HCEC 1CT (cell line): ENCODE measurements at places on chromosomes 3 and 15.

- peak; percentile 98 for DNase-seq
Observed at GRCh38 chr3:191070201-191070600, 128.8 kb upstream of the OSTN start.

GRCh38 chr3:110814170-110815007 lies 257.2 kb upstream of the NECTIN3 start:
- DNase-seq: peak; percentile 98

DNA sequence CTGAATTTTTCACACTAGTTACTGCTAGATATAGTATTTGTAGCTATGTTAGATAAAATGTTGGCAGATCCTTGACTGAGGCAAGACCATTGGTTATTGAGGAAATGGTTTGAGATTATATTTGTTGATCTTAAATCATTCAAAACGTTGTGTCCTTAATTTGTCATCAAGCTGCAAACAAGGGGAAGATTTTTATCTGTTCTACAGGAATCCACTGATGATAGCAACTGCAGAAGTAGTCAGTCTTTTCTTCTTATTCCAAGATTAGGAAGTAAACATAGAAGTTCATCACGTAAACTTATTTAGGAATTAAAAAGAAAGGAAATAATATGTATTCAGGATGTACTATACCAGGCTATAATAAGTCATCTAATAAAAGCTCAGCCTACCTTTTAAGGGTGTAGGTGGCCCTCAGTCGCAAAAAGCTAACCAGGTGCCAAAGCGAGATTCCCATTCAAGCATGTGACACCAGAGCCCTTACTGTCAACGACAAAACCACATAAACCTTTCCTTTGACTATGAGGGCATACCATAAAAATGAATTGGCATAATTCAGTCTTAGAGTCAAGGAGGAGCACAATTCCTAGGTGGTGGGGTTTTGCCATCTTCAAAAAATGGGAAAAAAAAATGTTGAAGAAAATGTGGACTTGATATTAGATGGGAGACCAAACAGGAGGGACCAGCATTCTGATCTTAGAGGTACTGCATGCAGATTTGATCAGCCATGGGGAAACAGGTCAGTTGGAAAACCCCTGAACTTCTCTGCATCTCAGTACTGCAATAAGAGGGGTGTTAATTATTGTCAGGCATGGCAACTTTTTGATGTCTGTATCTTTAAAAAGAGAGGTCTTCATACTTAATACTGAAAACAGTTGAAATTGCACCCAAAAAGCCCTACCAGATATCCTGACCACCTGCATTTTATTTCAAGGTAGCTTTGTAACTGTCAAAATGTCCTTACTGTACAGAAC lies 212.5 kb upstream of the UBE2E1 start:
- no peak for DNase-seq

DNA sequence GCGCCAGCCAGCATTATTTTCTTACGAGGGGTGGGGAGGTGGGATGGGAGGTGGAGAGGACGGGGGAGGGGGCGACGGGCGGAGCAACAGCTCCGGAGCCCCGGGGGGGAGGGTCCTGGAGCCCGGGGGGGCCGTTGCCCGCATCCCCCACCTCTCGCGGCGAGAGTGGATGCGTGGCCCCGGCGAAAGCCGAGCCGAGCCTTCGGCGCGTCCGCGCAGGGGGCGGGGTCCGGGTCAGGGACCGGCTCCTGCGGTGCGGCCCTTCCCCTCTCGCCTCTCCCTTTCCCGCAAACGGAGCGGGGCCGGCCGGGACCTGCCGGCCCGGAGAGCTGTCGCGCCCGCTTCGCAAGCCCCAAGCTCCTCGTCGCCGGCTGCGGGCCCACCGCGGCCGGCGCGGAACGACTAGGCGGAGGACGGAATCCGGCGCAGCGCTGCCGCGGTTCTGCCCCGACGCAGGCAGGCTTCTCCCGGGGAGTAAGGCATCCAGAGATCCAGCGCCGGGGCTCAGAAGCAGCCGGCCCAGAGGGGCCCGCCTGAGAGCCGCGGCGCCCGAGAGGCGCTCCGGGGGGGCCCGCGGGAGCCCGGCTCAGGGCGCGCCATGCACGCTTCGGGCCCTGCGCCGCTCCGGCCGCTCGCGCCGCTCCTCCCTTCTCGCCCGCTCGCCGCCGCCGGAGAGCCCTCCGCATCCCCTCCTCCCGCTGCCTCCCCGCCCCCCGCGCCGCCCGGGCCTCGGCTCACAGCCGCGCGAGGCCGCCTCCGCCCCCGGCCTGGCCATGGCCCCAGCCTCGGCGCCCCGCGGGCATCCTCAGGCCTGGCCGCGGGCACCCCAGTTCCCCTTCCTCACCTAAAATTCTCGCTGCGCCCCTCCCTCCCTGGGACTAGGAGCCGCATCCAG lies 459 bp upstream of the ADCY5 start:
- no peak for DNase-seq

DNA sequence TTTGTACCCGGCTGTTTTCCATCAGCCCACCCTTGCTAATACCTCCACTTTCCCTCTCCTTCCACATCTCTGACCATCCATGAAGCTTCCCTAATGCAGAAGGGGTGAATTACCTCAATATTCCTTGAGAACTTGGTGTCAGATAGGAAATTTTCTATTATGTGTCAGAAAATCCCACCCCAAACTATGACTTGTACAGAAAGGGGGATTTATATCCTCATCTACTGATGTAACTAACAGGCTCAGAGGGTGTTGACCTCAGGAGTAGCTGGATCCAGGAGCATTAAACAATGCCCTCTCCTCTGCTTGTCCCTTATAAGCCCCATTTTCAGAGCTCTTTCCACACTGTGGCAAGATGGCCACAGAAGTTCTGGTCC lies 242.8 kb upstream of the TLE3 start:
- no peak for DNase-seq

GRCh38 chr3:126546013-126546412 lies 12.7 kb downstream of the C3orf22 start:
- no peak for DNase-seq

GRCh38 chr3:130792246-130792645 lies 45.6 kb upstream of the PIK3R4 start:
- DNase-seq: no peak

DNA sequence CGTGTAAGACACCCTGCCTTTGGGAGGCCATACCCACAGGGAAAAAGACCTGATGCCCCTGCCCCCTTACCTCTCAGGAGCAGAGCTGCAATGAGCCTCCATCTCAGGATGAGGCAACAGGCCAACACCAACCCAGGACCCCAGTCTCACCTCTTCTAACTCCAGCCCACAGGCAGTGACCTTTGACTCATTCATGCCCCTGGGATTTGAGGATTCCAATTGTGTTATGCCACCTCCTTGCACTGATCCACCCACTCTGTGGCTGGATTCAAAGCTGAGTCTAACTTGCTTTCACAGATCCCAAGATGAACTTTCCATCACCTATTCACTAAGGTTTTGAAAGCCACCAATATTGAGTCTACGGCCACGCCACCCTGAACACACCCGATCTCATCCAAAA lies 64.7 kb downstream of the MINAR1 start:
- no peak for DNase-seq

DNA sequence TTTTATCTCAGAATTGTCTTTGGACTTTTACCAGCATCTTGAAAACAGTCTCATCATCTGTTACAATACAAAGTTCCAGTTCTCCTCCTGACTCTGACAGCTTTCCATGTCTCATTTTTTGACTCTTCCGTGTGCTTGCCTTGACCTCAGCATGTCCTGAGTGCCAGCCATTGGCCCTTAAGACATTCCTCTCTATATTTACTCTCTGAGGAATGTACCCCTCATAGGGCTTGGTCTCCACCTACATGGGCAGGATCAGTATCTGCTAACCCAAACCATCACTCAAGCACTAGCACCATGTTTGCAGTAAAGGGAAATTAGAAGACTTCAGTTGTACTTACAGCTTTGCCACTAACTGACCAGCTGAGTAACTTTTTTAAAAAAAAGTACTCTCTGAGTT lies 16.2 kb downstream of the ANKUB1 start:
- no peak for DNase-seq

GRCh38 chr3:52787672-52788625 lies 6.6 kb upstream of the ITIH3 start:
- no peak for DNase-seq

- DNase-seq: no peak
Observed at GRCh38 chr3:120052225-120052624, 42.0 kb downstream of the GSK3B start.

- peak; percentile 68 for DNase-seq
Observed at GRCh38 chr3:52339612-52340011, 23.5 kb downstream of the DNAH1 start.

- no peak for DNase-seq
Observed at GRCh38 chr3:133549565-133549964, 23.9 kb upstream of the CDV3 start.

DNA sequence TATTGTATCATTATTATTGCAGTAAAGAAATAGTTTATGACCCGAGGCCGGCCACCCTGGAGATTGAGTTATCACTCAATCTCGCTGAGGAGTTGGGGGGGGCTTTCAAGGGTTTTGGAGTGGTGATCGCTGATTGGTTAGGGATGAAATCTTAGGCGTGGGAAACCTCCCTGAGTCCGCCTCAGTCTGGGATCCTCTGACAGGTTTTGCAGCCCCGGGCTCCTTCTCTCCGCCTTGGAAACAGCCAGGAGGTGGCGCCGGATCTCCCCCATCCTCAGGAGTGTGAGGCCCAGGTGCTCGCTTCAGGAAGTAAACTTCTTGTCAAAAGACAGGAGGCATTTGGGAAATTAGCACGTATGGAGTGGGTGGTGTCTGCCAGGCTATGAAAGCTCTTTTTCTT lies 41.1 kb upstream of the SEC61A1 start:
- no peak for DNase-seq

DNA sequence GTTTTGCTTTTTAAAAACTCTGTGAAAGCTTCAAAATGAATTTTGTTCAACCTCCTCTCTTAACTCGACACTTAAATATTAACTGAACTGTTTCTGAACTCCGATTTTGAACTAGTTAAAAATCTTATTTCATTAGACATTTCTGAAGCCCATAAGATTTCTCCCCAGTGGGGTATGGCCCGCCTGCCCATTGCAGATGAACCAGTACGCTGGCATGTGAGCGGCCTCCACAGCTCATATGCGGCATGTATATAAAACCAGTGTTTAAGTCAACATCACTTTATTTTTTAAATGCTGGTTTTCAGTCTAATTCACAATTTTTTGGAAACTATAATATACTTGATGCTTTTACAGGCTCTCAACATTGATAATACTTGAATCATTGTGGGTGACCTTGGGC lies 50.2 kb downstream of the CPN2 start:
- DNase-seq: no peak

GRCh38 chr3:64039332-64039731 lies 16.0 kb upstream of the PSMD6 start:
- no peak for DNase-seq

DNA sequence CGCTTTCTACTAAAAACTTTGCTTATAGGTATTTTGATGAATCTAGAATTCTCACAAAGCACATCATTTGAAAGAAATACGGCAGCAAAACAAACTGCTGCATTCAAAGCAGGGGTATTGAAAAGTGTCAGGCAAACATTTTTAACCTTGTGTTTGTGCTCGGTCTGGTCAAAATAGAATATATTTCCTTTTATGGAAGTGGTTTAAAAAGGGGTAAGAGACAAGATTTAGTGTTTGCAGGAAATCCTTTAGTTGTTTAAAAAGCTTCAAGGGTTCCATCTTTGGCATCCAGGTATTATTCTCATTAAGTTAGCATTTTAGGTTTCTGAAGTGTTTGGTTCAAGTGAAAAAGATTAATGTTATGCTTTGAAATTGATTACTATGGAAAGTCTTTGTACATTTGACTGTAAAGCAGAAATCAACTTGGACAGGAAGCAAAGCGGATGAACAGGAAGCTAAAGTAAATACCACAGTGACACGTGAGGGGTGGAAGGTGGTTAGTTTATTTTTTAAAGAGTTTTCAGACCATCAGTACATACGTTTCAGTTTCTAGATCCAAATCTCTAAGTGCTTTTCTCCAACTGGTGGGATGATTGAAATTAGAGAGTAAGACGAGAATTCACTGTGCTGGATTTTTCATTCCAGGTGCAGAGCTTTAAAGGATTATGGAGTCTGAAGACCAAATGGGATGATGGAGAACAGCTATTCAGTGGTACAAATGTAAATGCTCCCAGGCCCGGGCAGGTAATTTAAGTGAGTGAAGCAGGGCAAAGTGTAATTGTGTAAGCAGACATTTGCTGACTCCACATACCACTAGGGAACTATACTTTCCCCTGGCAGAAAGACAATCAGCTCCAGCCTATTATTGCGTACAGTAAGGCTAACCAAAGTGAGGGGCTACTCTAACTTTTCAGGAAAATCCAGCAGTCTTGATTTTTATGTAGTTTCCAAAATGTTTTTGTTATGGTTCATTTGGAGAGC lies 341.8 kb upstream of the TBL1XR1 start:
- DNase-seq: no peak

DNA sequence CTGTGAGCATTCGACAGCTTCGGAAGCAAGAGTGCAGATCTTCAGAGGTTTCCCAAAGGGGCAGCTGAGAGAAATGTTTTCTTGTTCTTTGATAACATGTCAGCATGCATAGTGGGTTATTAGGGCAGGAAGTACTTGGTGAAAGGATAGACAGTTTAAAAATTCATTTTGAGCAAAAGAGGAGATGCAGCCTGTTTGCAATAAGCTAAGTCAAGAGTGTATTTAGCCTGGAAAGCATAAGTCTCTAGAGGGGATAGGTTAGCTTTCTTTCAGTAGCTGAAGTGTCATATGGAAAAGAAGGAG lies 7.4 kb downstream of the SLC6A11 start:
- no peak for DNase-seq

DNA sequence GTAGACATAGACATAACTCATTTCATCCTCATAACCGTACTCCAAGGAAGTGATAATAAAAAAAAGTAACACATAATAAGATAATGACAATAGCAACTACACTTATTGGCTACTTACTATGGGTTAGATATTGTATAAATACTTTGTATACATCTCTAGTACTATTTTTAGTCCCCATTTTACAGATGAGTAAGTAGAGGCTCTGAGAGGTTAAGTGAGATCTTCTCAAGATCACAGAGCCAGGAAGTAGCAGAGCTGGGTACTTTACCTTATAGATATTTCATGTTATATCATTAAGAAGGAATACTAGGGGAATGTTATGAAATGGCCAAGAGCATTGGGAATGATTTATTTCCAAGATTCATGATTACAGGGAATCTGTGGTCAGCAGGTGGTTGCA lies 49.4 kb upstream of the ADAMTSL3 start:
- DNase-seq: no peak

DNA sequence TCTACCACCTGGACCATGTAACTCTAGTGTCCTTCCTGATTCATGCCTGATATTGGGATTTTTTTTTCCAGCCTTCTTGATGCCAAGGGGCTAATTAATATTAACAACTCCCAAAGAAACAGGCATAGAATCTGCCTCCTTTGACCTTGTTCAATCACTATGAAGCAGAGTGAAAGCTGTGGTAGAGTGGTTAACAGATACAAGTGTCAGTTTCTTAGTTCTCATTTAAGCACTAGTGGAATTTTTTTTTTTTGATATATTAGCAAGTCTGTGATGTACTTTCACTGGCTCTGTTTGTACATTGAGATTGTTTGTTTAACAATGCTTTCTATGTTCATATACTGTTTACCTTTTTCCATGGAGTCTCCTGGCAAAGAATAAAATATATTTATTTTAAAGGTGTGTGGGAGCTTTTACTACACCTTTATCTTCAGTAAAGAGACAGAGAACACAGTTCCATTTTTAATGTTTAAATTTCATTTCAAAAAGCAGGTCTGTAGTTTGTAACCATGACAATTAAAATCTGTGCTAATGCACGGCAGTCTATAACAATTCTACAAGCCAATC lies 67.1 kb downstream of the TOP2B start:
- DNase-seq: no peak

- DNase-seq: no peak
Observed at GRCh38 chr3:11716573-11717290, 73.0 kb upstream of the VGLL4 start.
